Bronchial epithelial cell (primary cell): ENCODE measurements at places on chromosomes 16 and 17. TPM values are rescaled to one million over a fixed set of nuclear protein-coding genes. Genes with fewer than 3 reads are reported as not detected.

Gene KRTAP1-1
- total RNA-seq = not detected in 2 replicates

Gene PRR29
- not detected in 2 replicates for total RNA-seq

DNA sequence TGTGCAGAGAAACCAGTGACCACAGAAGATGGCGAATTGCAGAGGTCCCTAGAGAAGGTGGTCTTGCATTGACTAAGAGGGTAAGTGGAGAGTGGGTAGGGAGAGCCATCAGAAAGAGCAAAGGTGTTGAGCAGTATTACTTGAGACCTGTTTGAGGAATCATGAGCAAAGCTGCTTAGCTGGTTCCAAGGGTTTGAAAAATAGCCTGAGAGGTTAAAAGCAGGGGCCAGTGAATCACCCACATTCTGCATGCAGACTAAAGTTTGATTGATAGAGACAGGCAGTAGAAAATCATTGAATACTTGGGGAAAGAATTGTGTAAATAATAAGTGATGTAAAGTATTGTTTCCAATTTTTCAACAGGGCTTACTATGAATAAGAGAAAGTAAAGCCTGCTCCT, 34.0 kb upstream of the KCNJ16 start:
- peak; percentile 81 for DNase-seq

GRCh38 chr17:42179911-42180410, 981 bp downstream of the KCNH4 start:
- DNase-seq = no peak

DNA sequence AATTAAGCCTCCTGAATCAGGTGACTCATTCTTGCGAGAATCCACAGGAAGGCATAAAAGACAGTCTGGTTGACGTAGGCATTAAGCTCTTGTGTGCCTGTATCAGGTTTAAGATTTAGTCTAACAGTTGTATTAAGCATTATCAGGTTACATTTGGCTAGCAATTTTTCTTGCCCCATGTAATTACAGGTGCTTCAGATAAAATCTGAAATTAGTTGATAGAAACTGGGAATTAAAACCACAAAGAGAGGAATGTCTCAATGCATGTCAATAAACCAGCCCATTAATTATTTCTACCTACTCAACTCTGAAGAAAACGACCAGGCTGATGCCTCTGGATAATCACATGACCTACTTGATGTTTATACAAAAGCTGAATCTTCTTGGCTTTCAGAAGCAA, 217.2 kb downstream of the CA10 start:
- DNase-seq = peak; percentile 16

DNA sequence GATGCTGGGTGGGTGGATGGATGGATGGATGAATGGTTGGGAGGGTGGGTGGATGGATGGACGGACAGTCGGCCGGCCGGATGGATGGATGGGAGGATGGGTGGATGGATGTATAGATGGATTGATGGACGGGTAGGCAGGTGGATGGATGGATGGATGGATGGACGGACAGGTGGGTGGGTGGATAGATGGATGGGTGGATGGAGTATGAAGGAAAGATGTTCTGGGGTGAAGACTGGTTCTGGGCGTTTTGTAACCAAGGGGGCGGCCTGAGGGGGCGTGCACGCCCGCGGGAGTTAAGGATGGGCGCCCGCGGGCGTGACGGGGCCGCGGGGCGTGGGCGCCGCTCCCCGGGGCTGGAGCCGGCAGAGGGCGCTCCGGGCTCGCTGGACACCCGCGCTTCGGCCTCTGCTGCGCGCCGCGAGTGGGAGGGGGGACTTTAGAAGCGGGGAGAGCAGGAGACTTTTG, at the start of gene NECAB2:
Gene NECAB2, plus strand, starts transcription at position 407 of the 468 bp plus-strand sequence. CDS start 405 bp downstream, outside the sequence.
- DNase-seq = no peak

- no peak for DNase-seq
Observed at GRCh38 chr16:57069053-57069452, 23.3 kb upstream of the CPNE2 start.

GRCh38 chr16:63690961-63691360, 1430.9 kb downstream of the CDH11 start:
- no peak for DNase-seq

DNA sequence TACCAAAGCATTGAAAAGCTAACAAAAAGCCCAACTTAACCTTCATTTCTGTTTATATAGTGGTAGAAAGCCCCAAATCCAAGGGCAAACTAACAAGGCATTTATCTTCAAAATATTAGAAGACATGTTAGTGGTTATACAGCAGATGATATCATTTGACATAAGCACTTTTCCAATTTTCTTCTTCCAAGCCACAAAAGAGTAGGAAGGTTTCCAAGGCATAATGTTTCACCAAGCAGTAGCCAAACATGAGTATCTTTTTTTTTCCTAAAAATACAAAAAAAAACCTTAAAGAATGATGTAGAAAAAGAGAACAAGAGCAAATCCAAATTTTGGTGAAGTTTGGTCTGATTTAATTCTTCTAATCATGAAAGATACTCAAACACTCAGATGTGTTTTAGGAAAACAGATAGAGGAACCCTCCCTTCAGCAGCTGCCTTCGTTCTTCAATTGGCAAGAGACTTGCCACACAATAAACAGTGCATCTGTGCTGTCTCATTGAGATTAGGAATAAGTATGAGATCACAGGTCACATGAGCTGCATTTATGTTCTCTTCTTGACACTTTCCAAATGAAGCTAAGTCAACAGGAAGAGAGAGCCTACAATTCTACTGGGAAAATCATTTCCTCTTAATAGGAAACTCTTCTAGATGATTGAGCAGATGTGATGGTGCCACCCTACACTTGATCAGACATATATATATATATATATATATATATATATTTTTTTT, 106.7 kb downstream of the TTC19 start:
- peak; percentile 11 for DNase-seq

DNA sequence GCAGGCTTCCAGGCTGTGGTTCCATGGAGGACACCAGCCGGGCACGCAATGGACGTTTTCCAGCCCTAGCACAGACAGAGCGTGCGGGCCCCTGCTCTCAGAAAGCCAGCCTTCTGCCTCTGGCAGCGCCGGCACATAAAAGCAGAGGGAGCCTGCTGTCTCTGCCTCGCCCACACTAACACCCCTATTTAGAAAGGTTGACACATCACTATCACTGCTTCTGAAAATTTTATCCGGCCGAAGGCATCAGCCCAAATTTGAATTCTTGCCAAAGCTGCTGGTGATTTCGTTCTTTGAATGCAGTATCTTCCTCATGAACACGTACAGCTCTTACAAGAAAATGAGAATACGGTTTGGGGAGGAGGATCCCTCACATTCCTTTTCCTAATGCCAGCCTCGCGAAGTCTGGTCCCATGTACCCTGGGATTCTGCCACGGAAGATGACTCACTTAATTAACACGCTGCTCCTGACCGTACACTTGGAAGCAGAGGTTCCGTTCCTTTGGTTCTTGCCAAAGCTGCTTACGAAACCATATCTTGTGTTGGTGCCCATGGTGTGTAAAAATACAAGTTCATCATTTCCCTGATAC, 1.3 kb upstream of the RAB11FIP3 start:
- DNase-seq = peak; percentile 92

GRCh38 chr17:18361837-18362697, 1.3 kb downstream of the SHMT1 start:
- no peak for DNase-seq
